Hematopoietic multipotent progenitor cell treated with erythropoietin and hydrocortisone succinate and interleukin-3 and kit ligand, for 17 days (in vitro differentiated cells): ENCODE measurements at places on chromosomes 2 and 18.
A peak's percentile ranks its signal among the peaks of the same experiment; 100 is the strongest.

GRCh38 chr18:59929621-59930295, 30.0 kb downstream of the PMAIP1 start:
- no peak for DNase-seq

DNA sequence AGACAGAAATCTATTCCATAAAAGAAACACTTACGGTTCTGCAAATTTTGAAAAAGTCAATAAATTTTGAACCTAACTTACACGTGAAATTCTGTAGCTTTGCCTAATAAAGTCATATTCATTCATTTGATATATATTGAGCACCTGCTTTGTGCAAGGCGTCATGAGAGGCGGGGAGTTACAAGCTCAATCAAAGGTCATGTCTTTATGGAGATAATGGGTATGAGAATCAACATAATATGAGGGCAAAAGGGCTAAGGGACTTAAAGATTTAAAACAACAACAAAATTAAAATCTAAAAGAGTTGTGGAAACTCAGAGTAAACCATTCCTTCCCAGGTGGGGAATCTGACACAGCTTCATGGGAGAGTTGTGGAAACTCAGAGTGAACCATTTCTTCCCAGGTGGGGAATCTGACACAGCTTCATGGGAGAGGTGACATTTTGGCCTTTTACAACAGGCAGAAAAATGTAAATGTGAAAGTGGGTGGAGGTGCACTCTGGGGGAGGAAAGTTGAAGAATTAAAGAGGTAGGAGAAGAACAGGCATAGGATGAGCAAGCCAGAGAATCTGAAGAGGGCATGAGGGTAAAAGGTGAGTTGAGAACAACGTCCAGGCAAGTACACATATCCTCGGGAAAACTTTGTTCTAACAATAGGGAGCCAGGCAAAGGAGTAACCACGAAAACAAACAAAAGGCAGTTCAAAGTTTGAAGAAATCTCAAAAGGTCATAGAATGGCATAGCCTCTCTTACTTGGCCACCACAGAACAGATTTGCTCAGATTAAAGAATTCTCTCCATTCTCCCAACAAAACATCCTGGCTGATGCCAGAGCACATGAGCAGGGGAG, 49.5 kb upstream of the CD226 start:
- DNase-seq = no peak

- no peak for DNase-seq
Observed at GRCh38 chr2:236965021-236965840, 120.5 kb upstream of the COPS8 start.

DNA sequence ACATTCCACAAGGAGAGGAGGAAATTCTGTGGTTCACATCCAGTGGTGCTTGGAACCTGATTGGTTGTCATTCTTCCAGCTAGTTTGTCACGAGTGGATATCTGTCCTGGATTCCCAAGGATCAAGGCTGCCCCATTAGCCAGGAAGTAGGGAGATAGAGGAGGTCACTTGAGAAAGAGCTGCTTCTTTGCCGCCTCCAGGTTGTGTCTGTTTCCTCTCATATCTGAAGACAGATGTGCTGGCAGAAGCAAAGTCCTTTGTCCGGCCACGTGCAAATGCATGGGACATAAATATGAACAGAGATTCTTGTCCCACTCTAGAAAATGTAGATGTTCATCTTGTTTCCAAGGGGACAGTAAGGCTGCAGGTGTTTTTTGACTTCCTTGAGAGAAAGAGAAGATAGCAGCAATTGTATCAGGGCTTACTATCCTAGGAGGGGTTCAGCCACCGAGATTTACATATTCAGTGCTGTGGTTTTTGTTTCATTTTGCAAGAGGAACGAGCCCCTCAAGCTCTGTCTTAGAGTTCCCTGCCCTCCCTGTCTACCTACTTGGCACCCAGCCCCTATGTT, 174.4 kb downstream of the RPIA start:
- DNase-seq = no peak

DNA sequence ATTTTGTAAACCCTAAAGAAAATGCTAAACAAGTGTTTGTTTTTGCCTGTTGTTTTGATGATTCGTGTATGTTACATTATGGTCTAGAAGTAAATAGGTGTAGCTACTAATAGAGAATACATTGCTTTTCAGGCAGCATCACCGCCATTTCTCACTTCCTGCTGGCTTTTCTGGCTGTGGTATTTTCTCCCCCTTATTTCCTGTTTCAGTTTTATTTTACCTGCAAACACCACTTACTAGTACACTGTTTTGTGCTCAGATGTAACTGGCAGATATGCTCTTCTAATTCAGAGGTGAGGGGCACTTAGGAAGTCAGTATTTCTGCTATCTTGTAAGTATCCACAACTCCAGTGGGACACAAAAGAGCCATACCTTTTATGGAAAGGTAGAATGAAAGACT, 38.1 kb upstream of the SLC3A1 start:
- DNase-seq = no peak

- no peak for DNase-seq
Observed at GRCh38 chr18:32429402-32429801, 41.3 kb downstream of the GAREM1 start.

GRCh38 chr2:174603280-174603679, 5.7 kb upstream of the WIPF1 start:
- peak; percentile 45 for DNase-seq

DNA sequence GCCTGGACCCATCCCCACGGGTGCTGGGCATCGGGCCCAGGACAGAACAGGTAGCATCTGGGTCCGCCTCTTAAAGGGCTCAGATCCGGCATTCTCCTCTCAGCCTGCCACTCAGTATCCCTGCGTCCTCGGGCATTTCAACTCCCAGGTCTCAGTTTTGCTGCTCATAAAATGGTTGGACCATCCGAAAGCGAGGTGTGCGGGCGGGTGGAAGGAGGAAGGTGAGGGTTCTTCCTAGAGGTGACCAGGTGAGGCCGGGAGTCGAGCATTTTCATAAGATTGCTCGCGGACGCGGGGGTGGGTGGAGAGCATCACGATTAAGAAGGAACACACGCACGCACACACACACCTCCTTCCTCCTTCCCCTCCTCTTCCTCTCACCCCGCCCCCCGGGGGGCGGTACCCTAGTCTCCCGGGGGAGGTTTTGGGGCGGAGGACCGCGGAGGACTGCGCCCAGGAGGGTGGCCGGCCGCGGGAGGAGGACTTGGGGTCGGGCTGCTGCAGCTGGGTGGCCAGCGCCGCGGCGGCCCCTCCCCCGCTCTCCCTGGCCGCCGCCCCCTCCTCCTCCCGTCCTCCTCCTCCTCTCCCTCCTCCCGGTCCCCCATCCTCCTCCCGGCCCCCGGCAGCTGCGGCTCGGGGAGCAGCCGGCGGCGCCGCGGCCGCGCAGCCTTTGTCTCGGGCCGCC, 97.9 kb upstream of the GPR45 start:
- DNase-seq = no peak

GRCh38 chr18:11387880-11388279, 221.5 kb upstream of the SLC35G4 start:
- DNase-seq = no peak

DNA sequence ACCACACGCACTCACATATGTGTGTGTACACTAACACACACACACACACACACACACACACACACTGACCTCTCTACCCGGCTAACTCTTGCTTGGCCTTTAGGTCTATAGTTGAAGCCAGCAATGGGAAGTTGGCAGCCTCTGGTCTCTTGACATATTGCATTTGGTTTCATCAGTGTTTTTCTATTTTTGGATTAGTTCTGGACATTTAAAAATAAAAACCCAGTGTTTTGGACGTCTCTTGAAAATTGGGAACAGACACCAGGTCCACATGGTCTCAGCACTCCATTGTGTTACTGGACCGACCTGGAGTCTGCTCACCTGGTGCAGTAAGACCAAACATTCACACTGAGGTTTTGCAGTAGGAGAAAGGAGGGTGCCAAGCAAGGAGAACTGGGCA, 50.4 kb upstream of the AFF3 start:
- no peak for DNase-seq

GRCh38 chr2:18117592-18117991, 239.1 kb downstream of the KCNS3 start:
- DNase-seq = no peak

DNA sequence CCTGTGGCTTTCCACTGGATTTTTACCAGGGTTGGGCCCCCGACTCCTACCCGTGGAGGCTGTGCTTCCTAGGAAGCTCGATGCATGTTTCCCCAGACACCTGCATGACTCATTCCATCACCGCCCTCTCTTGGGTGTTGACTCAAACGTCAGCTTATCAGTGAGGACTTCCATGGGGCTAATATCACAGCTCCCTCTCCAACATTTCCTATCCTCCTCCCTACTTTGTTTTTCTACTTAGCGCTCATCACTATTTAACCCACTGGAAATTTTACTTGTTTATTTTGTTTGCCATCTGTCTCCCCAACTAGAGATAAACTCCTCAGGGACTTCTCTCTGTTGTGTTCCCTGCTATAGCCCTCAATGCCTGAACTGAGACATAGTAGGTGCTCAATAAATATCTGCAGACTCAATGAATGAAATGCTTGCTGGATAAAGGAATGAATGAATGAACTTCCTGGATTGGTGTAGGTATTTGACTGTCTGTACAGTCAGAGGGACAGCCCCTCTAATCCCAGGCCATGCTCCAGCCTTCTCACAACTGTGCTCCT, 89.7 kb upstream of the MSH2 start:
- DNase-seq = peak; percentile 73

GRCh38 chr18:59994357-59994756, 94.6 kb downstream of the PMAIP1 start:
- DNase-seq = no peak

DNA sequence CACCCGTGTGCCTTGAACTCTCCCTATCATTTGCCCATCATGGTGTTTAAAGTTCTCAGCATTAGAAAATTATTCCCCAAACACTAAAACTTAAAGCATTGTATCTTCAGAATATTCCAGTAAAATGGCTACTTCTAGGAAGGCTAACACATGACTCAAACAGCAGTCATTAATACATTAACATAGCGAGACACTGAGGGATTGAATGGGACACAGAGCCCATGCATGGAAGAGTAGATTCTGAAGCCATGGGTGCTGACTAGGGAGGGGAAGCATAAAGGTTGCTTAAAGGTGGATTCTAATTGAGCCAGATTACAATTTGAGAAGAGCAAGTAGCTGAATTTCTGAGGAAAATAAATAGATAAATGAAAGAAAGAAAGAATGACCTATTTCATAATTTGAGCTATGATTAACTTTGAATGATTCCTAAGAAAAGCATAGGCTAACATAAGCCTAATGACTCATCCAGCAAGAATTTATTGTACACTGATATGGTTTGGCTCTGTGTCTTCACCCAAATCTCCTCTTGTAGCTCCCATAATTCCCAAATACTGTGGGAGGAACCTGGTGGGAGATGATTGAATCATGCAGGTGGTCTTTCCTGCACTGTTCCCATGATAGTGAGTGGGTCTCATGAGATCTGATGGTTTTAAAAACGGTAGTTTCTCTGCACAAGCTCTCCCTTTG, 79.8 kb upstream of the PIK3C3 start:
- DNase-seq = no peak

DNA sequence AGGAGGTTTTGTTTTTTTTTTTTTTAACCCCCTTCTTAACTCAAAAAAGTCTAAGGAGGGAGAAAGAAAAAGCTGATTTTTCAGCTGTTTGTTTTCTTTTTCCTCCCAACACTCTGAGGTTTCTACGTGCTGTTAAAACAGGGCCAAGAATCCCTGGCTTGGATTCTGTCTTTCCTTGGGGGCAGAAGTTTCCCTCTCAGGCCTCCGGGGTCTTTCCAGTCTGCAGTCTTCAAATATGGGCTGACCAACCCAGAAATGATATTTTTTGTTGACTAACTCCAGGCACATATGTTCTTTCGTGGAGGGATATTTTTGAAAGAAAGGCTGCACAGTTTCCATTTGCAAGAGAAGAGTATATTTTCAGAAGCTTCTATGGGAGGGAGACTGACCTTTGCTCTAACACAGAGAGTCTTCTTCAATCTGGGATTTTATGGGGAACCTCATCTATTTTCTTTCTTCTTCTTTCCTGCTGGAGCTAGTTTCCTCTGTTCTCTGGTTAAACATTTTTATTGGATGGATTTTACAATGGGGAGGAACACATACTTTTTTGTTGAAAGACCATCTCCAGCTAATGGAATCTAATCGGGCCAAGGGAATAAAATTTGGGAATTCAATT, 93.3 kb upstream of the SPRED2 start:
- no peak for DNase-seq
